ENCODE measurements at places on chromosomes 3 and 15.

DNA sequence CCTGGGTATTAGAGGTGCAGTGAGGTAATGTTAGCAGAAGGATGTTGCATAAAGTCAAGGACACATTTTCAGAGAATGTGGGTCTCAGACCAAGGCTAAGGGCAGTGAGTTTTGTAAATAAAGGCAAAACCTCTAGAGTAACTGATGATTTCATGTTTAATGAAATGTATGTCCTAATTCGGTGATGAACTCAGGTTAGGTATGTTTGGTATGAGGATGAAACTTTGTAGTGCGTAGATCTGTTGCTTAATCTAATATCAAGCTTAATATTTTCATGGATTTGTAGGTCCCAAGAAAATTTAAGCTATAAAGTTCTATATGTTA is 3.6 kb downstream of the USP50 start:
- DNase-seq, result peak; percentile 21

- DNase-seq, result no peak
These were observed 60.3 kb downstream of the SPG11 start for GRCh38 chr15:44603126-44603525.

GRCh38 chr3:95797081-95797480 is 1017.3 kb upstream of the EPHA6 start:
- no peak for DNase-seq

GRCh38 chr3:150323770-150324169 is 84.3 kb upstream of the TSC22D2 start:
- DNase-seq, result no peak

- no peak for DNase-seq
These were observed 270.5 kb upstream of the ADAMTS9 start for GRCh38 chr3:64958199-64958843.

- DNase-seq, result peak; percentile 68
These were observed 400.7 kb downstream of the ROBO1 start for GRCh38 chr3:79367066-79367465.

DNA sequence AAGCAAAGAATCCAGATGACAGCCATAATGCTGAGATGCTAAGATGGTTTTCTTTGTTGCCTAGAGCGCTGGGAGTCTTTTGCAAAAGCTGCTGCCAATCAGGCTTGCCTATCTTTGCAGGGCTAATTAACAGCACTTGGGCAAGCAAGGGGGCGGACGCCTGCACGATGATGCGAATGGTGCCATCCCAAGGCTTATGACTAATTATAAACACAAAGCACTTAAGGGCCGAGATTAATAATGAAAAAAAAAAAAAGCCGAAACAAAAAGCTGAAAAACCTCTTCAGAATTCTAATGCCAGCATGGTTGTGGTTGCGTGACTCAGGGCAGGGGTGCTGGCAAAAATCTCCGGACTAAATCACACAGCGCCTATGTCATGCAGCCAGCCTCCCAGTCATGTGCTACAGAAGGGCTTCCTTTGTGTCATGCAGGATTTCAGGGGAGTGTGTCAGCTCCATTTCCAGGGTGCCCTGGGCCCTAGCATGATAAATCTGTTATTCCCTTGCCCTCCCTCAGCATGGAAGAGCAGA is 185.0 kb upstream of the ANKRD28 start:
- peak; percentile 83 for DNase-seq

- DNase-seq, result no peak
These were observed 89.1 kb downstream of the TPRG1 start for GRCh38 chr3:189260556-189261493.

- DNase-seq, result no peak
These were observed 112.9 kb upstream of the ARHGEF3 start for GRCh38 chr3:56914646-56915045.

- DNase-seq, result peak; percentile 33
These were observed 43.7 kb downstream of the TMEM45A start for GRCh38 chr3:100536093-100536492.

DNA sequence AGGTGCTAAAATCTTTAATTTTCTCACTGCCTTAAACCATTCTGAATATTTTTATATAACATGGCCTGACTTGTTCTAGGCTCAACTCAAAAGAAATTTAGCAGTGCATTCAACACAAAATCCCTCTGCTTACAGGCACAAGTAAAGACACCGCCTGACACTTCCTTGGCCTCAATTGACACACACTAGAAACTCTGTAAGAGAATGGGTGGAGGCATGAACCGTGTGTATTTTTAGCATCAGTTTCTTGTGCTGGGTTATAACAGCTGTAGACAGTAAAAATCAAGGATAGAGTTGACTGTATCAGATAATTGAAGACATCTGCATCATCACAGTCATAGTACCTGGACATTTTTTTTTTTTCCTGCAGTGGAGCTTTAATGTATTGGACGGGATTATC is 54.3 kb downstream of the SLC9A9 start:
- no peak for DNase-seq

GRCh38 chr3:129317848-129318247 is 39.2 kb downstream of the HMCES start:
- no peak for DNase-seq
